ENCODE measurements at places on chromosomes 7 and 10.
A peak's percentile ranks its signal among the peaks of the same experiment; 100 is the strongest.

- no peak for DNase-seq
These were observed 31.2 kb downstream of the ADCYAP1R1 start for GRCh38 chr7:31083210-31083786.

DNA sequence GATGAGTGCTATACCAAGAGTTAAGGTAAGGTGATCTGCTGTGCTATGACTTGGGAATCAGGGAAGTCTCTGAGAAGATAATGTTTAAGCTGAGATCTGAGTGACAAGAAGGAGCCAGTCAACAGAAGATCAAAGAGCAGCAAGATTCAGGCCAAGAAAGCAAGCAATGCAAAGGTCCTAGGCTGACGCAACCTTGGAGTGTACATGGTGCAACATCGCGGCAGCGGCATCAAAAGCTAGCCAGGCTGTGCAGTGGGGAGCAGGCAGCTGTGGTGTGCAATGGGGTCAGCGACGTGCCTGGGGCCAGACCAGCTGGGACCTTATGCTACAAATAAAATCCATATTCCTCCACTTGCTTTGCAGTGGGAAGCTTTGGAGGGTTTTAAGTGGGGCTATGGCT, 324.1 kb downstream of the LRMDA start:
- no peak for DNase-seq

DNA sequence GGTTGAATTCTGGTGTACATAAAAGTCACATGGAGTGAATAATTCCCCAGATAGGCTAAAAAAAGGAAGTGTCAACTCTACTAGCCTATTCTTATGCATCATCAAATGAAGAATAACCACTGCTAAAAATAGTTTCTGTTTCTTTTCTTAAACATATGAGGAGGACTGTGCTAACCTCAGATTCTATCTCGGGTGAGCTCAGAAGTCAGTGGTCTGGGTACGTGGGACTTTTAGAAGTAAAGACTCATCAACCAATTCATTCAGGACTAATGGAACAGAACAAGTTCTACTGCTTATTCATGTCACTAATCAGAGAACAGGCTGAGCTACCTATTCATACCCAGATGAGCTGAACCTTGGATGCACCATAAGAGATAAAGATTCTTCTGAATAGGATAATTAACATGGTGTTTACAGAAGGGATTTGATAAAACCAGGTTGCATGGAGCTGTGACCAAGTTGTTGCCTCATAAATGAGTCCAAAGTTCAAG, 9.5 kb upstream of the ASAH2 start:
- DNase-seq, result peak; percentile 16

- DNase-seq, result no peak
These were observed 56.7 kb downstream of the OSBPL3 start for GRCh38 chr7:24923172-24923865.

GRCh38 chr10:95864906-95865813, 42.6 kb upstream of the CC2D2B start:
- DNase-seq, result peak; percentile 87

- DNase-seq, result no peak
These were observed 74.2 kb downstream of the MALSU1 start for GRCh38 chr7:23373151-23374004.

DNA sequence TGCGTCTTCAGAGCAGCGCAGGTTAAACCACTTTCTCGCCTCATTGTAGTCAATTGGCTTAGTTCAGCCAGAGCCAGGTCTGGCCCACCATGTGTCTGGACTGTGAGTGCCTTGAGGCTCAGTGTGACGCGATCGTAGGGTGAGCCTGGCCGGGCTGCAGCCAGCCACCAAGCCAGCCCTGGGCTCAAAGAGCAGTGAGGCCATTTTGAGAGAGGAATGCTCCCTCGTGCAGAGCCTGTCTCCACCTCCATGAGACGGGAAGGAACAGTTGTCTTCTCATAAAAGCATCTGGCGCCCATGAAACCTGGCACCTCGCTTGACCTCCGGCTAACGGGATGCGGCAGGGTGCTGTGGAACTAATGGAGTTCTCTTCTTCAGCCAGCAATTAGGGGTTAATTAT, 34.5 kb downstream of the LHPP start:
- no peak for DNase-seq

GRCh38 chr7:34015651-34016050, 110.3 kb downstream of the BMPER start:
- DNase-seq, result no peak

DNA sequence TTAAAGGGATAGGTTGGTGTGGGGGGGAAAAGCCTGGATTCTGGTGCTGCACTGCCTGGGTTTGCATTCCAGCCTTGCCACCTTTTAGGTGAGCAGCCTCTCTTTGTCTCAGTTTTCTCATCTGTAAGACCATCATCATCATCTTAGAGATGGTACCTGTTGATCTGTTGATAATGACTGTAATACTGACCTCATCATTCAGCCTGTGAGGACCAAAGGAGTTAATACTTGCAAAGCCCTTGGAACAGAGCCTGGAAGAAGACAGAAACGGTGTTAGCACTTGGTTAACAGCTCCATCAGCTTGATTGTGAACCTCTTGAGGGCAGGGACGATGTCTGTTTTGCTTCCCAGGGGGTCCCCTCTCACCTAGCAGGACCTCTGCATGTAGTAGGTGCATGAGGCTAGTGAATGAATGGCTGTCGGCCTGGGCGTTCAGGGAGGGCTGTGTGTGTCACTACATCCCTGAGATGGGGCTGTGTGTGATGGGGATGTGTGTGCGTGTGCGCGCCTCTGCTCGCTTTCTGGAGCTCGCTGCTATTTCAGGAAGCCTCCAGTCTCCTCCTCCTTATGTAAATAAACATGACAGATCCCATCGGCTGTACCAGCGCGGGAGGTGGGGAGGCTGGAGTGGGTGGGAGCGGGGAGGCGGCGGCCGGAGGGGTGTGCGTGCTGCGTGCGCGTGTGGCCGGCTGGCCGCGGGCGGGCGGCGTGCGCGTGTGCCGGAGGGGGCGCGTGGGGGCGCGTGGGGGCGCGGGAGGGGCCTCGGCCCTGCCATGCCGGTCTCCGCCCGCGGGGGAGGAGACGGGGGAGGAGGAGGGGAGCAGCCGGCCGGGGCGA, 61.2 kb downstream of the NEURL1 start:
- DNase-seq, result peak; percentile 74

Data from AG20443 (cell line).